WTC11 (cell line): ENCODE measurements at places on chromosomes 1 and 21. TPM values are rescaled to one million over a fixed set of nuclear protein-coding genes. Genes with fewer than 3 reads are reported as not detected.
A peak's percentile ranks its signal among the peaks of the same experiment; 100 is the strongest.

DNA sequence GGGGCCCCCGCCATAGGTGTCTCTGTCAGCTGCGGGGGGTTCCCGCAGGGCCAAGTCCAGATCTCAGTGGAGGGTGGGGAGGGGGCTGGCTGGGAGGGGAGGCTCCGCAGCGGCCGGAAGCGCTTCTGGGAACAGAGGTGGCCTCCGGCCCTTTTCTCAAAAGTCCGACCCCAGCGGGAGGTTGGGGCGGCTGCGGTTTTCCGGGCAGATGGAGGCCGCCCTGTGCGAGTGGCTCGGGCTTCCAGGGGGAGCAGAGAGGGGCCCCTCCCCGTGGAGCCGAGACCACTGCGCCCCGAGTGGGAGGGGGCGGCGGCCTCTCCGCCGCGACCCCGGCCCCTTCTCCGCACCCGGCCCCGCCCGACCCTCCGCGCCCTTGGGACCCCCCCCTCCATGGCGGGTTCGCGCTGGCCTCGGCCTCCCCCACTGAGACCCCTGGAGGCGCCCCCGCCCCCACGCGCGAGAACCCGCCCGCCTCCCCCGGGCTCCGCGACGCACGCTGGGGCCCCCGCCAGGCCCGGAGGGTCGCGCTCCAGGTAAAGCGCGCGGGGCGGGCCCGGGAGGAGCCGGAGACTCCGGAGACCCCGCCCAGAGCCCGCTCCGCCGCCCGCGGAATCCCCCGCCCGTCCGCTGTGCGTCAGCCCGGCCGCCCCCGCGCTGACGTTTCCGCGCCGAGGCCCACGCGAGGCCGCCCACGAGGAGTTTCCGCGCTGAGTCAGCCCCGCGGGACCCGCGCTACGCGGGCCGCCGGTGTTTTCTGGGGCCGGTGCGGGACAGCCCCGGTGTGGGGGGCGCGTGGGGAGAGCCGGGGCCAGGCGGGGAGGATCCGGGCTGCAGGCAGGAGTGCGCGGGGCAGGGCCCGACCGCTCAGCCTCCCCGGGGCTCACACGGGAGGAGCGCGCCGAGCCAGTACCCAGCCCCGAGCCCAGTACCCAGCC, 5.2 kb downstream of the TNFRSF18 start:
- peaks cover 3% of the 10 kb centered on the region; the same call in 1 of the 2 replicates for H3K4me1 ChIP-seq
- no peak overlapping the region for H3K27ac ChIP-seq
- H3K36me3 ChIP-seq: no peaks in the 10 kb centered on the region
- peaks cover 3% of the 10 kb centered on the region for H3K27me3 ChIP-seq
- peak; percentile 55 for DNase-seq
- H3K4me3 ChIP-seq: peak overlapping the region; percentile 45

- H3K4me3 ChIP-seq: peak overlapping the region; percentile 68
- DNase-seq: no peak
- H3K27me3 ChIP-seq: no peaks in the 10 kb centered on the region
- no peak overlapping the region for H3K27ac ChIP-seq
These were observed 354.3 kb downstream of the SRGAP2C start for GRCh38 chr1:121538943-121539575.

DNA sequence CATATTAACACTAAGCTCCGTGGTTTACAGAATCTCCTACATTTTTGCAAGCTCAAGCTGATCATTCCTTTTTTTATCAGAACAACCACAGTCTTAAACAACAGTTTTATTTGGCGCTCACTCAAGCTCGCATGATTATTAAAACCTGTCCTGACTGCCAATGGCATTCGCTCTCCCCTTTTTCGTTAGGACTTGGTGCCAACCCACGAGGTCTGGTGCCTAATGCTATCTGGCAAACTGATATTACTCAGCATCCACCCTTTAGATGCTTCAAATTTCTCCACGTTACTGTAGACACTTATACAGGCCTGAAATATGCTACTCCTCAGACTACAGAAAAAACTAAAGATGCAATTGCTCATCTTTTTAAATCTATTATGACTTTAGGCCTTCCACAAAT, 23.0 kb upstream of the ITLN1 start:
- H3K4me3 ChIP-seq: no peak overlapping the region
- H3K4me1 ChIP-seq: peaks cover 16% of the 10 kb centered on the region
- no peaks in the 10 kb centered on the region; the same call in 1 of the 2 replicates for H3K27me3 ChIP-seq
- DNase-seq: no peak
- no peaks in the 10 kb centered on the region for H3K36me3 ChIP-seq

DNA sequence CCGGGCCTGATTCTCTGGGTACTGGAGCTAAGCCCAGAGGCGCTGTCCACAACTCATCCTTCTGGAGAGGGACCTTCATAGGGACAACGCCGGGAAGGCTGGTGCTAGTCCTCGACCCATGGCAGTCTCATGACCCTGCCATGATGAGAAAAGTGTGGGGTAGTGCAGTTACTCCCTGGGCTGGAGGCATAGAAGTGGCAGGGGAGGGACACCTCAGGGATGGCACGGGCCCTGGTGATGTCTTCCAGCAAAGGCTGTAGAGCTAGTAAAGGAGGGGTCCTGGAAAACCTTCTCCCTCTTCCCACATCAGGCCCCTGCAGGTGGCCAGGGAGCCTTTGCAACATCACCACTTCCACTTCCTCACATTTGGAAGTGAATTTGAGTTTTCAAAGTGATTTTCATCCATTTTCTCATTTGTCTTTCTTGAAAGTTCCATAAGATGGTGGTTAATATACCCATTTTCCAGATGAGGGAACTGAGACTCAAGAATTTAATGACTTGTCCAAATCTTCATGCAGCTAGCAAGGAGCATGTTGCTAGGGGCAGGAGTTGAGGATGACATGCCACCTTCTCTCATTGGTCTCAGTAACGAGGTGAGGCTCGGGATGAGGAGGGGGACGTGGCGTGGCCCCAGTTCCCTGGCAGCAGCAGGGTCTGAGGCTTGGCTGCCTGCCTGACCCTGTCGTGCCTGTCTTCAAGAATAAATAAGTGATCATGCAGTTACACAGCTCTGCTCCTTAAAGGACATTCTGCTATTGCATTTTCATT, 3.3 kb upstream of the GOLT1A start:
- no peak overlapping the region for H3K27ac ChIP-seq
- no peak overlapping the region for H3K4me3 ChIP-seq
- H3K4me1 ChIP-seq: peaks cover 11% of the 10 kb centered on the region
- no peaks in the 10 kb centered on the region for H3K36me3 ChIP-seq

DNA sequence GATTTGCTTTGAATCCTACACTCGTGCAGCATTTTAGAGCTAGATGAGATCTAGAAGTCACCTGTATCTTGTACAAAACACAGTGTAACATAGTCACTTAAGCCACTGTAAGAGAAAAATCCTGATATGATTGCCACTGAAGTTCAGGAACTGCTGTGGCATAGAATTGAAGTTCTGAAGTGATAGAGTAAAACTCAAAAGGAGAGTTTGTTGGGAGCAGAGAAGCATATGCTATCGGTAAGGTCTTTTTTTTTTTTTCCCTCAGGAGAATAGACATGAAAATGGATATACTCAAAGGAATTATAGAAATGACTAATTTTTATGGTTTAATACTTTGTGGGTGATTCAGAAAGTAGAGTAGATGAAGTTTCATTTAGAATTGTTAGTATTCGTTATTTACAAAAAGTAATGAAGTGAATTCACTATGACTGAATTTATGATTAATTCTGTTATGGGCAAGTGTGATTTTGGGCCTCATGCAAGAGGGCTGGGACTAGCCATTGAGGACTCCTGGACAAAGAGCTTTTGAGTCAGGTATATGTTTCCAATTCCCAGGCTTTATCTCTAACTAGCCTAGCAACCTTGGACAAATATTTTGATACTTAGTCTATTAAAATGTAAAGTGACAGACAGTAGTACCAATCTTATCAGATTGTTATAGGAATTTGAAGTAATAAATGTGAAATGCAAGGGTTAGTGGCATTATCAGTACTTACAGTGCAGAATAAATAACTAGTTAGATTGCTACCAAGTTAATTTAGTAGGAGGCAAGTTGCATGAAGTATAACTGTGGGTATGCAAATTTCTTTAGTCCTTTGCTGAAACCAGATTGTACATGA, 3.1 kb downstream of the KCTD3 start:
- H3K4me3 ChIP-seq: peak overlapping the region; percentile 93
- 0 out of 2 replicates have a peak, but pooled peaks cover 4% of the 10 kb centered on the region for H3K36me3 ChIP-seq
- peak overlapping the region; percentile 34; the same call in 1 of the 2 replicates for H3K27ac ChIP-seq
- H3K4me1 ChIP-seq: peaks cover 44% of the 10 kb centered on the region
- H3K27me3 ChIP-seq: no peaks in the 10 kb centered on the region

DNA sequence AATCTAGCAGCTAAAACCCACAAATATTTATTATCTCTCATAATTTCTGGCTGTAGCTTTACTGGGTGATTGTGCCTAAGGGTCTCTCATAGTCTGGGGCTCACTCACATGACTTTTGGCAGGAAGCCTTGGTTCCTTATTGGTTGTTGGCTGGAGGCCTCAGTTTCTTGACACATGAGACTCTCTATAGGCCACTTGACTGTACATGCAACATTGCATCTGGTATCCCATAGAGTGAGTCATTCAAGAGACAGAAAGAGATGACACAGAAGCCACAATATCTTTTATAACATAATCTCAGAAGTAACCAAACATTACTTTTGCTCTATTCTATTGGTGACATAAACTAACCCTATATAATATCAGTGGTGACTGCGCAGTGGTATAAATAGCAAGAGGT, 128.5 kb upstream of the HNRNPU start:
- H3K27me3 ChIP-seq: no peaks in the 10 kb centered on the region
- no peaks in the 10 kb centered on the region for H3K4me1 ChIP-seq
- H3K4me3 ChIP-seq: no peak overlapping the region
- no peak overlapping the region for H3K27ac ChIP-seq
- DNase-seq: no peak

DNA sequence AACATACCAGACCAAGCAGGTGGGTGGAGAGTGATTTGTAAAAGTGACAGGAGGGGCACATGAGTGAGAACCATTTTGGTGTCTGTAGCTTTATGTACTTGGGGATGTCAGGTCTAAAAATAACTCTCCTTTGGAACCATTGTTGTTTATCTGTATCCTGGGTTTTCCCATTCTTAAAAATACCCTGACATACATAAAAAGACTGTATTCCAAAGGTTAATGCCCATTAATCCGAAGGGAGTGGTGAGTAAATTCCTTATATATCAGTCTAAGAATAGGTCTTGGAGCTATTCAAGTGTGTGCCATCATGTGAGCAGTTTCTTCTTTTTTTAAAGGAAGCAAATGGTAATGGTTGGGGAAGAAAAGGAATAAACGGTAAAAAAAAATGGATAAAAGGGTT, 117.5 kb downstream of the TGFB2 start:
- 0 out of 2 replicates have a peak overlapping the region, but pooled peaks have one; percentile 12 for H3K27ac ChIP-seq
- peaks cover 28% of the 10 kb centered on the region for H3K4me1 ChIP-seq
- H3K27me3 ChIP-seq: no peaks in the 10 kb centered on the region
- H3K4me3 ChIP-seq: no peak overlapping the region
- H3K36me3 ChIP-seq: no peaks in the 10 kb centered on the region

- DNase-seq: peak; percentile 44
- H3K4me1 ChIP-seq: peaks cover 29% of the 10 kb centered on the region
- H3K4me3 ChIP-seq: no peak overlapping the region
- no peaks in the 10 kb centered on the region for H3K36me3 ChIP-seq
These were observed 6.9 kb downstream of the SERTAD4 start for GRCh38 chr1:210239349-210240111.

DNA sequence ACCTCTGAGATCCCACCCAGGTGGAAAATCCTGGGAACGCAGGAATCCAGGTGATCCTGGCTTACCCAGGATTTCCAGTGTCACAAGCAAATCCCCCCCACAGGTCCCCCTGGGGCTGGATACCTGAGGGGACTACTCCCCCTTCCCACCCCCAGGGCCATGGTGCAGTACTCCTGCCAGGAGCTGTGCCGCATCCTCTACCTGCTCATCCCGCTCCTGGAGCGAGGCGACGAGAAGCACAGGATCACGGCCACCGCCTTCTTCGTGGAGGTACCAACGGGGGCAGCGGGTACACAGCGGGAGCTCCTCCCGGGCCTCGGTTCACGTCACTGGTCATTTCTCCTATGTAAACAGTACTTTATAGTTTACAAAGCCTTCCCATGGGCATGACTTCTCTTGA, 20.4 kb upstream of the TTC4 start:
- no peak overlapping the region for H3K27ac ChIP-seq
- H3K4me3 ChIP-seq: no peak overlapping the region
- H3K27me3 ChIP-seq: no peaks in the 10 kb centered on the region; the same call in 1 of the 2 replicates
- DNase-seq: no peak

DNA sequence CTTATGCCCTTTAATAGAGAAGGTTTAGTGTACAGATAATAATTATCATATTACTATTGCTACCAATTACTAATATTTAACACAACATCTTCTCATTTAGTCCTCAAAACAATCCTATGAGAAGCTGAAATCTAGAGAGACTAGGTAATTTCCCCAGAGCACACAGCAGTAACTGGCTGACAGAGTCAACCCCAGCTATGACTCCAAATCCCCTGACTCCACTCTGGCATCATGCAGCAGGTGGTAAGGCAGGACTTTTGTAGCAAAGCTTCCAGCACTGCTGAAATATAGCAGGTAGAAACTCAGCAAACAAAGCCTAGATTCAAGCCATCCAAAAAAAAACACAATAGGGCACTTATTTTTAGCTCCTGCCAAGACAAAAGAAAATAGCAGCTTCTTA, 79.3 kb upstream of the RGS2 start:
- DNase-seq: no peak
- H3K36me3 ChIP-seq: peaks cover 8% of the 10 kb centered on the region
- H3K27me3 ChIP-seq: no peaks in the 10 kb centered on the region
- no peak overlapping the region for H3K4me3 ChIP-seq
- H3K27ac ChIP-seq: no peak overlapping the region

DNA sequence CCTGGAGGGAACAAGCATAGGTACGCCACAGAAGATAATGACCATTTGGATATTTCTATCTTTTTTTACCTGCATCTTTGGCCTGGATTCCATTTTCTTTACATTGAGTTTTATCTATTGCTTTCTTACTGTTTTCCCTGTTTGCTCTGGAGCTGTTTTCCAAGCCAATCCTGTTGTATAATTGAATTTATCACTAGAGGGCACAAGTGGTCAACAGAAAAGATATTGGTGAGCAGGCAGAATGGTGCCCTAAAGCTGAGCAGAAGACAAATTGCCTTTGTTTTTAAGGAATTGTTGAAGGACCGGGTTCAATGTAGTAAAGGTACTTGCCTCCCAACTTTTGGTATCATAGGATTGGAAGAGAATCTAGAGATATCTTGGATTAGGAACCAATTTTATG, 152.8 kb downstream of the PPP1R12B start:
- H3K36me3 ChIP-seq: no peaks in the 10 kb centered on the region
- 0 out of 2 replicates have a peak overlapping the region, but pooled peaks have one; percentile 4 for H3K27ac ChIP-seq
- peaks cover 7% of the 10 kb centered on the region for H3K4me1 ChIP-seq
- H3K27me3 ChIP-seq: no peaks in the 10 kb centered on the region
- no peak overlapping the region for H3K4me3 ChIP-seq

GRCh38 chr1:117555806-117556205, 50.0 kb upstream of the TENT5C start:
- peaks cover 4% of the 10 kb centered on the region for H3K27me3 ChIP-seq
- DNase-seq: no peak
- no peak overlapping the region for H3K27ac ChIP-seq
- H3K4me3 ChIP-seq: no peak overlapping the region
- H3K36me3 ChIP-seq: peaks cover 26% of the 10 kb centered on the region
- no peaks in the 10 kb centered on the region for H3K4me1 ChIP-seq

- no peak overlapping the region for H3K27ac ChIP-seq
- no peak overlapping the region for H3K4me3 ChIP-seq
- H3K4me1 ChIP-seq: no peaks in the 10 kb centered on the region
These were observed 8.4 kb upstream of the SERPINC1 start for GRCh38 chr1:173925306-173926242.

GRCh38 chr1:84217239-84217638, 73.2 kb downstream of the PRKACB start:
- peaks cover 5% of the 10 kb centered on the region; the same call in 1 of the 2 replicates for H3K36me3 ChIP-seq
- no peak overlapping the region for H3K4me3 ChIP-seq
- no peaks in the 10 kb centered on the region for H3K4me1 ChIP-seq
- DNase-seq: no peak

ESRRG gene
- total RNA-seq: 1.8 to 2.3 TPM (median 2.2 TPM) in 3 replicates

RIMKLA gene
- 8.3 to 17.3 TPM (median 15.9 TPM) in 3 replicates for total RNA-seq

FMOD gene
- 0.05 to 0.79 TPM (median 0.14 TPM) in 3 replicates for total RNA-seq

NHLH1 gene
- 0.69 to 0.70 TPM (median 0.69 TPM) in 3 replicates for total RNA-seq

DNAJC28 gene
- 2.6 to 4.0 TPM (median 3.5 TPM) in 3 replicates for total RNA-seq

ZNF684 gene
- total RNA-seq: 5.0 to 9.8 TPM (median 7.7 TPM) in 3 replicates

GPR37L1 gene
- total RNA-seq: 0.07 to 0.16 TPM (median 0.09 TPM) in 3 replicates
